ENCODE measurements at places on chromosomes 2 and 18.

- no peak for DNase-seq
Observed at GRCh38 chr2:171810422-171811244, 83.4 kb downstream of the SLC25A12 start.

- no peak for DNase-seq
Observed at GRCh38 chr18:43847164-43848091, 570.1 kb upstream of the SYT4 start.

- DNase-seq, result no peak
Observed at GRCh38 chr2:117492209-117492851, 322.2 kb upstream of the DDX18 start.

DNA sequence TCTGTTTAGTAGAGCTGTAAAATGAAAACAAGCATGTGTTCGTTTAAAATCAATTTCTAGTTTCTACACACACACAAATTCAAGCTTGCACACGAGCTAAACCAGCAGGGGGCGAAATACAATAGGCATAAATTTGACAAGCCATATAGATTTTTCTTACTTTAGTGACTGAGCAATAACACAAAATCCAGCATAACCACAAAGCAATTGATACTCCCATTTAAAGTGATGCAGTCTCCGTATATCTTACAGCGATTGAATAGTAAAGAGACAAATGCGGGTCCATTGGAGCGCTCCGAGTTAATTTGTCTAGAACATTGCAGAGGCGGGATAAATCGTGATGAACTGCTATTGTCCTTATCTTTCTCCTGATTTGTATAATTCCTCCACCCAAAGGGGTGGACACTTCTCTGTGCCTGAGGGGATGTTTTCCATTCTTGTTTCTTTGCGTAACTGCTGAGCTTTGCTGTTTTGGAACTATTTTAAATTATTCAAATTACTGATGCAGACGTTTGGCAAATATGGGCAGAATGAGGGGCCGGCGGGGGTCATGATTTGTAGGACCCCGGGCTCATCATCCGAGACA lies 1.2 kb upstream of the AFTPH start:
- DNase-seq, result peak; percentile 30

GRCh38 chr2:152354069-152354755 lies 19.2 kb downstream of the FMNL2 start:
- no peak for DNase-seq

DNA sequence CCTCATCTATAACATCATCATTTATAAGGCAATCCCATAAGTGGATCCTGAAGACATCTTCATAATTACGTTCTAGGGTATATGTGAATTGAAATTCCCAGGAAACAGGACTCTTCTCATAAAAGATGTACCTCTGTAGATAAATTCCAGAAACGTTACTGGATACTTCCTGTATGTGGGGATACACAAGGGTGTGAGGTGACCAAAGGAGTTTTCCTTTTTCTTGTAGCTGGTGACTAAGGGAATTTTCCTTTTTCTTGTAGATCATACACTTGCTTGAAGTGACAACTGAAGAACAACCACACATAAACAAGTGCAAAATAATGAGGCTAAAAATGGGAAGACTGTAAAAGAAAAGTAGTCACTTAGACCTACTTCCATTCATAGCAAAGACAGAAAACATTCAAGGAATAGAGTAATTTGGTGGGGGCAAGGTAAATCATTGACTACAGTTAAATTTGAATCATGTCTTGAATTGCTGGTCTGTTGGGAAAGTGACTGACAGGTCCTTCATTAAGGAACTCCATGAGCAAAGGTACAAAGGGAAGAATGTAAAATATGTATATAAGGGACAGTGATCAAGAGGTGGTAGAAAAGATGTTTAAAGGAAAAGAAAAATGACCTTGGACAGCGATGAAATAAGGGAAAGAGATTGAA lies 53.2 kb upstream of the UBE2E3 start:
- no peak for DNase-seq

- no peak for DNase-seq
Observed at GRCh38 chr2:236827997-236828396, 257.7 kb upstream of the COPS8 start.

DNA sequence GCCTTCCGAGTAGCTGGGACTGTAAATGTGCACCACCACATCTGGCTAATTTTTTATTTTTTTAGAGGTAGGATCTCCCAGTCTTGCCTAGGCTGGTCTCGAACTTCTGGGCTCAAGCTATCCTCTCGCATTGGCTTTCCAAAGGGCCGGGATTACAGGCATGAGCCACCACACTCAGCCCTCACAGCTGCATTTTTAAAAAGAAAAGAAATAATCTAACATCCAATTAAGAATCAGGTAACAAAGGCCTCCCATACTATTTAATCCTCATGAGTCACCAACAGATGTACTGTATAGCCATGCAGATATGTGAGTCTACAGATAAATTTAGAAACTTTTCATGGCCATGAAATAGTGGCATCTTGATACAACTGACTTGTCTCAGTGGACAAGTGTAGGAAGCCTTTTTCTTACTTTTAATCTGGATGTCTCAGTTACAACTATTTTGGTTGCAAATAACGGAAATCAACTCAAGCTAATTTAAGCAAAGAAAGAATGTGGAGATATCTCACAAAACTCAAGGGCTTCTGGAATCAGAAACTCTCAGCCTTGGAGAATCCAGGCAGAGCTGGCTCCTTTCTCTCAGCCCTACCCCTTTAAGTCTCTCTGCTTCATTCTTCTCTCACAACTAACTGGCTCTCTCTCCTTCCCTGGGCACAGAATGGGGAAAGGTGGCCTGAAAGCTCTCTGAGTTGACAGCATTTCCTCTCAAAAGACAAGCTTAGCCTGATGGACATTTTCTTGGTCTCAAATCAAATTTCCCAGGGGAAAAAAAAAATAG lies 12.8 kb upstream of the PPM1B start:
- no peak for DNase-seq

DNA sequence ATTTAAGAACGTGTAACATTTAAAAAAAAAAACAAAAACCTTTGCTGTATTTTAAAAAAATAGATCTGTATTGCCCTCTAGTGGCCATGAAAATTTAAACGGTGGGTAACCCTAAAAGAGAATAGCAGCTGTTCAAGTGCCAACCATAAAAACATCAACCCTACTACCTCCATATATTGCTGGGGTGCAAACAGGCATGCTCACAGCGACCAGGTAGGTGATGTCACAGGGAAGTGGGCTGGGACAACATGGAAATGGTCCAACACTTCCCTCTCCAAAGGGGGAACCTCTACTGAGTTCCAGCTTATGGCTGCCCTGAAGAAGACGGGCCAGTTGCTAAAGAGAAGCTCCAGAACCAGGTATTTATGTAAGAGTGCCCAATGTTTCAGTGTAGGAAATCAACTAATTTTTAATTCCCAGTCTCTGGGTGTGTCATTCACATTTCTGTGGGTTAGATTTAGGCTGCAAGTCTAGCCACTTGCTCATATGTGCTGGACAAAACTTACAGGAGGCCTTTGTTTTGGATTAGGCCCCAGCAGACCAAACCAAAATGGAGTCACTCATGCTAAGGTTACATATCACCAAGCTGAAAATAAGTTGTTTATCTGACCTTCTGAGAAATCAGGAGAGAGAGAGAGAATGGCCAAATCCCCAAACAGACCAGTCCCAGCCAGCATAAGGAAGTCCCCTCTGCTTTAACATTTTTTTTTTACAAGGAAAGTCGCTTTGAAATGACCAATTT lies 54.5 kb downstream of the SKA1 start:
- no peak for DNase-seq

DNA sequence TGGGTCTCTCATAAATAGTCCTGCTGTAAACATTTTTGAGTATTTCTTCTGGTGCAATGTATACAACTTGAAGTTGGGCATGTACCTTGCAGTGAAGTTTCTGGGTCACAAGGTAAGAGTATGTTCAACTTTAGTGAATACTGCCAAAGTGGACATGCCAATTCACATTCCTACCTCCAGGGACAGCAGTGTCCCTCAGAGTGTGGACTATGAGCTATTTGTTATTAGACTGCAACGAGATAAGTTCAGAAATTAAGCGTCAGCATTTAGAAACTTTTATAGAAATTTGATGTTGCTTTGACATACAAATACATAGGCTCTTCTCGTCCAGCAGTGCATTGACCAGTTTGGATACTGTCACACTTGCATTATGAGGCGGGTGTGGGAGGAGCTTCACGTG lies 7.2 kb upstream of the ACKR3 start:
- DNase-seq, result no peak

DNA sequence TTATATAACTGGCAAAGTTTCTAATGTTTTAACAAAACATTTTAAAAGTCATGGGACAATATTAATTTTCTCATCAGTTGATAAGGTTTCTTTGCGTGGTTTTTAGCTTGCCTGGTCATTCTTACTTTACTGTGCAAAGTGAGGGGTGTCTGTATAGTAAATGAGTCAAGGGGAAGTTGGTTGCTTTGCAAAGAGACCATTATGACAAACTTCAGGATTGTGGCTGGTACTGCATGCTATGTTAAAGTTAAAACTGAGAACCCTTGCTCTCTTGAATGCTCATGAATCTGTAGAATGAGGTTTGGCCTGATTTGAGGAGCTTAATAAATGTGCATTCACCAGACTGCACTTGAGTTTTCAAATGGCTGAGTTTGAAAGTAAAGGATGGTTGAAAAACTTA lies 47.0 kb downstream of the COL4A4 start:
- no peak for DNase-seq

DNA sequence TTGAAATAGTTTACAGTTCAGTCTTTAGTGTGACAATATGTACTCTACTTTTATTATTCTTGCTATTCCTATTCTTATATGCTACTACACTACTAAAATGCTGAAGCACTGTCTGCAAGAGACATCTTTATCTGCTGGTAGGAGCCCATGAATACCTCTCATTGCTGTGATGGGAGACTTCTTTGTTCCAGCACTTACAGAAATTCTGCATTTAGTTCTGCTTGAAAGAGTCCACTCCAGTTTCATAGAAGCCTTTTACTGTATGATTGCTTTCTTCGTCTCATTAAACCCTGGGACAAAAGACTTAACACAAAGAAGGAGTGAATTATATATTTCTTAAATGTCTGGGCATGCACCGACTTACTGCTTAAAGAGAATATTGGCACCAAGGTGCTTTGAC lies 272.7 kb downstream of the CD226 start:
- DNase-seq, result no peak

GRCh38 chr2:149648282-149649030 lies 60.9 kb upstream of the MMADHC start:
- no peak for DNase-seq

GRCh38 chr2:71721362-71721665 lies 268.0 kb downstream of the DYSF start:
- no peak for DNase-seq

DNA sequence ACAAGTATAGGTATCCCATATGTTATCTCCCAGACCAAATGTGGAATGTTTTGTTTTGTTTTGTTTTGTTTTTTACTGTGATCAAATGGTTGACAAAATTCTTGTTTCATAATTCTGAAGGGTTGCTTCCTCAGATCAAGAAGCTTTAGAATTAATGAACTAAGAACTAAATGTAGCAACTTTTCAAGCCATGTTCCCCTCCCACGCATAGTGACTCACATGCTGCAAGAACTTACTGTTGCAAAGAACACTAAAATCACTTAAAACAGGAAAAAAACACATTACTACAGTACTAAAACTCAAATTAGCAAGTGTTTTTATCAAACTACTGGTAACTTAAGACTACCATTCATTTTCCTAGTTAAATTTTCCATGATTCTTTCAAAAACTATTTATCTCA lies 30.6 kb downstream of the HNRNPLL start:
- DNase-seq, result no peak

- DNase-seq, result no peak
Observed at GRCh38 chr2:41890341-41890740, 157.5 kb upstream of the PKDCC start.

DNA sequence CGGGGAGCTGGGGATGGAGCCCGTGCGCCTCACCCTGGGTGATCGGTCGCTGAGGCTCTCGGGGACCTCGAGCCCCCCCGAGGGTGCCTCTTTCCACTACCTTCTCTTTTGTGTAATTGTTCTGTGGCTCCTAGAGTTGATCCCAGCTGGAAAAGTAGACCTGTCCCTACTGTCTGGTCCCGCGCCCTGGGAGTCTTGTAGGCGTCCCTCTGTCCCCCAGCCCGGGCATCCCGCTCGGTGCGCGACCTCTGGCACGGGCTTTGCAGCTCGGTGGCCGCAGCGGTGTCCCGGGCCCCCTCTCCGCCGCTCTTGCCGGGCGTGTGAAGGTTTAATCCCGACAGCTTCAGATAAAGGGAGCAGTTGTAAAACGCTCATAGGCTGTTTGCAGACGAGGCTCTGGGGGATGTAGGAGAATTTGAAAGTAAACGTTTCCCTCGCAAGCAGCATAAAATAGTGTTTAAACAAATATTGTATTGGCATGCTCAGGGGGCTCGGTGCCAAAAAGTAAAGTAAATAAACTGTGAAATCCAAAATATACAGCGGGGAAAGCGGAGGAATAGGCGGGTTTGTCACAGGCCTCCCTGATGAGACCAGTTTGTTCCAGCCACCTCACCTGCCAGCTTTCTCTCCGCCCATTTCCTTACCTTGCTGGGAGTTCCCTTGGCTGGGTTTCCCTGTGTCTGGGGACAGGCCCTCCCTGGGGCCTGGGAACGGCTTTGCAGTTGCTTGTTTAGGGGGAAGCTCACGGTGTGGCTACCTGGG lies 1.9 kb downstream of the GLI2 start:
- no peak for DNase-seq

- no peak for DNase-seq
Observed at GRCh38 chr2:207772081-207772843, 2.6 kb upstream of the FZD5 start.

DNA sequence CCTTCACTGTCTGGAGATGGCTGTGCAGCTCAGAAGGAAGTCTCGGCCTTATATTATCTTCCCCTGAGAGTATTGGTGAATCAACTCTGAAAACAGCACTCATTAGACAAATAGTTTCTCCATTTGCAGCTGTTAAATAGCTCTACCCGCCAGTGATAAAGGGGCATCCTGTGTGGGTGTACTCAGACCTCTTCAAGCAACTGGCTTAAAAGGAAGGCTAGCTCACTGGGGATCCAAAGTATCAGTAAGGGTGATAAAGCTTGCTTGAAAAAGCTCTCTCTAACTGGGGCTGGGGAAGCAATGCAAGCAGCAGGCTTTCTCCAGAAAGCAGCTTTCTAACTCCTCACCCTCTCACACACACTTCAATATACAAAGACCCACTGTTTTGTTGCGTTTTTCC lies 64.9 kb upstream of the PSMD14 start:
- no peak for DNase-seq

DNA sequence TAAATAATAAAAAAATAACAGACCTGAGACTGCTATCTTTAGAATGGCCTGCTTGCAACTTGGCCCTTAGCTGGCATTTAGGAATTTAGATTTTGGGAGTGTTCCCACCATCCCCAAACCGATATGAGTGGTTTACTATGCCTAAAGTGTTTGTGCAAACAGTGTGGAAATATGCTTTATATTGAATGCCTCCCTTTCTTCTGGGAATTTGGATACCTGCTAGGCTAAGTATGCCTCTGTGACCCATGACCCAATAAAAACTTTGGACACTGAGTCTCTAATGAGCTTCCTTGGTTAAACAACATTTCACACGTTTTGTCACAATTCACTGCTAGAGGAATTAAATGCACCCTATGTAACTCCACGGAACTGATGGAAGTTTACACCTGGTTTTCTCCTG lies 73.2 kb downstream of the BMPR2 start:
- DNase-seq, result no peak

- DNase-seq, result no peak
Observed at GRCh38 chr2:178700136-178700535, 107.1 kb downstream of the TTN start.
